ENCODE measurements at places on chromosomes 3 and 15.

GRCh38 chr3:151499168-151499567, 38.3 kb upstream of the IGSF10 start:
- no peak for DNase-seq

- DNase-seq, result no peak
These were observed 772.4 kb upstream of the NR2F2 start for GRCh38 chr15:95558131-95558530.

DNA sequence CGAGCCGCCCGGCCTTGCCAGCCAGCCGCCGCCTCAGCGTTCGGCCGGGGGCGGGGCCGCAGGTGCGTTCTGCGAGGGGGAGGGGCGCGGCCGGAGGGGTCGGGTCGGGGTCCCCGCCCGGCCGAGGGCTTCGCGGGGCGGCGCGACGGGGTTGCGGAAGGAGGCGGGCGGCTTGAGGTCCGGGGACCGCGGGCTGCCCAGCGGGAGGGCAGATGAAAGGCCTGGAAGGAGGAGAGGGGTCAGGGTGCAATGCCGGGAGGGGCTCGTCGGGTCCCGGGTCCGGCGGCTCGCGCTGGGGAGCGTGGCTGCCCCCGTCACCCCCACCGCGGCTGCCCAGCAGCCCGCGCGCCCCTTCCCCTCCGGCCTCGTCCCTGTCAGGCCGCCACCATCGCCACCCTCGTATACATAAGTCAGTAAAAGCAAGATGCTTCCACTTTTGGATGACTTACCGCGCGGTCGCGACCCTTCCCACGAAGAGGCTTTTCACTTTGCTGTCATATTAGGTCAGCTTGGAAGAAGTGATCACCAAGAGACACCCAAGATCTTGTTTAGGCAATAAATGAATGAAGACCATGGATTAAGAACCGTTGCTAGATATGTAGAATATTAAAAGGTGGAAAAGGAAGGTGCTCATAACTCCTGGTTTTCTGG, 620 bp upstream of the ANP32A start:
- DNase-seq, result peak; percentile 77

GRCh38 chr3:67662733-67663132, 8.3 kb upstream of the SUCLG2 start:
- no peak for DNase-seq

- no peak for DNase-seq
These were observed 552.9 kb downstream of the DIPK2A start for GRCh38 chr3:144524531-144524930.

GRCh38 chr3:32443478-32443877, 51.8 kb downstream of the CMTM7 start:
- DNase-seq, result no peak
